ENCODE measurements at places on chromosomes 7 and 10.

GRCh38 chr7:81075150-81075549 is 156.3 kb upstream of the SEMA3C start:
- DNase-seq: no peak

DNA sequence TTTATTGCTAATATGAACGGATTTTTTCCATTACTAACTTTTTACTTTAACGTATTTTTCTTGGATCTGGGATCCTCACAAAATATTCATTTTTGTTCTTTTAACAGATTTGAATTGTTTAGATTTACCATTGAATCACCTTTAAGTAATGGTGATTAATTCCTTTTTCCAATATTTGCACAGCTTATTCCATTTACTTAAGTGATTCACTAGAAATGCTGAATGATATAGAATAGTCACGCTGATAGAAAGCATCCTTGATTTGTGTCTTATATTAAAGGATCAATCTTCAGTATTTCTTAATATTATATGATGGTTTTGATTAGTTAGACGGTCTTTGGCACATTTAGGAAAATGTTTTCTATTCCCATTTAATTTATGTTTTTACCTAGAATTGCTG is 116.4 kb upstream of the LRRTM3 start:
- DNase-seq: no peak

- DNase-seq: no peak
Measured at GRCh38 chr7:3649250-3649649, 348.2 kb downstream of the SDK1 start.

GRCh38 chr10:46042527-46042926 is 3.5 kb downstream of the MSMB start:
- DNase-seq: no peak

DNA sequence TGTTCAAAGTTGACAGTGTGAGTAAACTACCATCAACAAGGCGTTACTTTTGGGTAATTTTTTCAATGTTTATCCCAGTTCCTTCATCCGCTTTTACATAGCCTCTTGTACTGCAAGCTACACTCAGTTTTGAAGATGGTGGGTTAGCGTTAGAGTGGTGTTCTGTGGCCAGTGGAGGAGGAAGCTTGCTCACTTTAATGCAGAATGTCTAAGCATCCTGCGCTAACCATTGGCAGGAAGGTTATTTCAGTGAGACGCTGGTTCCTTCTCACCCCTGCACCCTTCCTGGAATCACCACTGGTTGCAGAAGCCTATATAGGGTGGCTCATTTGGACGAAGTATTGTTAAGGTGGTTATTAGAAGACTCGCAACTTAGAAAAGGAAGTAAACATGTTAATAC is 159.1 kb downstream of the CELF2 start:
- no peak for DNase-seq

GRCh38 chr10:29877793-29878491 is 181.4 kb downstream of the JCAD start:
- no peak for DNase-seq

All from stimulated activated CD4-positive, alpha-beta T cell treated with anti-CD3 and anti-CD28 coated beads, Interleukin-2, amount 100 ng/mL, for 24 hours (primary cell).